GM12864 (cell line): ENCODE measurements at places on chromosomes 2 and 18.

DNA sequence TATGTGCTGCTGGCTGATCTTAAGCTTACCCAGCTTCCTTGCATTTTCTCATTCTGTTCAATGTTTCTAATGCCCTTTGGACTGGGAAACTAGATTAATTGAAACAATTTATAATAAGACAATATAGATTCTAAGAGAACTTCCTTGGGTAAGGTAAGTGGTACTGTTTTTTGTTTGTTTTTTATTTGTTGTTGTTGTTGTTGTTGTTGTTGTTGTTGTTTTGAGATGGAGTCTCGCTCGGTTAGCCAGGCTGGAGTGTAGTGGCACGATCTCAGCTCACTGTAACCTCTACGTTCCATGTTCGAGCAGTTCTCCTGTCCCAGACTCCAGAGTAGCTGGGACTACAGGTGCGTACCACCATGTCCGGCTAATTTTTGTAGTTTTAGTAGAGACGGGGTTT is 49.1 kb downstream of the CAB39 start:
- DNase-seq: no peak

DNA sequence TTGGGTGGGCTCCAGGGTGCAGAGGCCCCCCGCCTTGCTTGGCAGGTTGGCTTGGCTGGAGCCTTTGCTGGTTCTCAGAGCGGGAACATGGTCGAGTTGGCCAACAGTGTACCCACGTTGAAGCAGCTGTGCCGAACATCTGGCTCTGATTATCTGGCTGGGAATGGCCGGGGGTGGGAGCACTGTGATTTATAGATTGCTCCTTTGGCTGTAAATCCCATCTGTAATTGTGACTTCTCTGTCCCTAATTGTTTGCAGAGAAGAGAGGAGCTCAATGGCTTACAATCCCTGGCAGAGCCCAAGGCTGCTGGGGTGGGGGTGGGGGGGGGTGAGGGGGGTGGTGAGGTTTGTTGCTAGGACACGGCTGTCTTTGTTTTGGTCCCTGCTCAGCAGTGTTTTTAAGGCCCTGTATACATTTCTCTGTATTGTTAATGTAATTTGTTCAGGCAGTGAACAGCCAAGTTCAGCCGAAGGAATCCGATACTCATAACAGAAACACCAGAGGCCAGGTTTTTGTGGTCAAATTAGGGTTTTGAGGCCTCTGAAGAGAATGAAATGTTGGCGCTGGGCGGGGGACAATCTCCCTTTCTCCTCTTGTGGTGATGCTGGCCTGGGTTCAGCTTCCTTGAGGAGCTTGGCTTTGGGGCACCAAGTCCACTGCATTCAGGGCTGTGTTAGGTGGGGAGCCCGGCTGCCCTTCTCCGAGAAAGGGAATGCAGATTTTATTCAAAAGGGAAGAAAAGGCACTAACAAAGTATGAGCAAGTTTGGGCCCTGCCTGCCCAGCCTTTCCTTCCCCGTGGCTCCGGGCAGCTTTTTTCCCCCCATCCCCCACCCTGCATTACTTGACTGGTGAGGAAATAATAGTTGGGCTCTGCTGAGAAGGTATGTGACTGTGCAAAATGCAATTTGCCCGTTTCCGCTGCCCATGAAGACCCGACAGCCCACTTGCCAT is 82.5 kb downstream of the TCF7L1 start:
- DNase-seq: no peak

- DNase-seq: no peak
These were observed 652.0 kb downstream of the PLCL1 start for GRCh38 chr2:198456418-198456817.

- no peak for DNase-seq
These were observed 14.9 kb downstream of the ABCG5 start for GRCh38 chr2:43823751-43824150.
